Sigmoid colon (tissue), 7 donors: ENCODE measurements at places on chromosomes 2 and 18.
A peak's percentile ranks its signal among the peaks of the same experiment; 100 is the strongest.

DNA sequence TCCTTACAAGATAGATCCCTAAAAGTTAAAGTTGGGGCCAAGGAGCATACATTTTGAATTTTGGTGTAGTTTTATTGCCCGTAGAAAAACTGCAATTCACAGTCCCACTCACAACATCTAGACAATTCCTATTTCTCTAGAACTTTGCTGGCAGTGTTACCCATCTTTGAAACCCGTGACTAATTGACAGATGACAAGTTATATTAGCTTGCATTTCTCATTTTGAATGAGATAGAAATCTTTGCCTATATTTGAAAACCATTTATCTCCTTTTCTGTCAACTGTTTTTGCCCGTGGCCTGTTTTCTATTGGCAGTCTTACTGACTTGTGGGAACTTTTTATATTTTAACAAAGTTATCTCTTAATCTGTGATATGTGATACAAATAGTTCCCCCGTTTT, 50.0 kb downstream of the OXER1 start:
- no peak for DNase-seq

DNA sequence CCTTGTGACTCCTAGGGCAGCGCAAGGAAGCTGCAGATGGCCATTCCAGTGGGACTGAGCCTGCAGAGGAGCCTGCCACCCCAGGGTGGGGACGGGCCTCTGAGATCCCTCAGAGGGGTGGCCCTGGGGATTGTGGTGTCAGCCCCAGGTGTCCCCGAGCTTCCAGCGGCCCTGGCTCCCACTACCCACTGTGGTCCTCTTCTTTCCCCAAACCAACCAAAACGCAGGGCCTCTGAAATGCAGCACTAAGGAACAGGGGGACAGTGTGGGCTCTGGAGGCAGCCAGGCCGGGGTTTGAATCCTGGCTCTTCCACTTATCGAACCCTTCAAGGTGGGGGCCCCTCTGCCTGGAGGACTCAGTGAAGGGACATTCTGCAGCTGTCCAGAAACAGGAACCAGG, 32.7 kb downstream of the ATOH8 start:
- DNase-seq: peak; percentile 60

GRCh38 chr2:226411727-226412360, 387.8 kb downstream of the IRS1 start:
- DNase-seq: no peak

- DNase-seq: no peak
These were observed 487.4 kb downstream of the EIPR1 start for GRCh38 chr2:2890246-2890645.

GRCh38 chr2:82539280-82539621, 1919.8 kb downstream of the SUCLG1 start:
- no peak for DNase-seq

- no peak for DNase-seq
These were observed 3.1 kb downstream of the ARHGAP15 start for GRCh38 chr2:143132355-143132754.

- DNase-seq: no peak
These were observed 508.6 kb downstream of the PARD3B start for GRCh38 chr2:205053827-205054410.

- DNase-seq: no peak
These were observed 316.9 kb upstream of the ZEB2 start for GRCh38 chr2:144836635-144837350.

- no peak for DNase-seq
These were observed 97.5 kb upstream of the CD302 start for GRCh38 chr2:159895258-159896065.

DNA sequence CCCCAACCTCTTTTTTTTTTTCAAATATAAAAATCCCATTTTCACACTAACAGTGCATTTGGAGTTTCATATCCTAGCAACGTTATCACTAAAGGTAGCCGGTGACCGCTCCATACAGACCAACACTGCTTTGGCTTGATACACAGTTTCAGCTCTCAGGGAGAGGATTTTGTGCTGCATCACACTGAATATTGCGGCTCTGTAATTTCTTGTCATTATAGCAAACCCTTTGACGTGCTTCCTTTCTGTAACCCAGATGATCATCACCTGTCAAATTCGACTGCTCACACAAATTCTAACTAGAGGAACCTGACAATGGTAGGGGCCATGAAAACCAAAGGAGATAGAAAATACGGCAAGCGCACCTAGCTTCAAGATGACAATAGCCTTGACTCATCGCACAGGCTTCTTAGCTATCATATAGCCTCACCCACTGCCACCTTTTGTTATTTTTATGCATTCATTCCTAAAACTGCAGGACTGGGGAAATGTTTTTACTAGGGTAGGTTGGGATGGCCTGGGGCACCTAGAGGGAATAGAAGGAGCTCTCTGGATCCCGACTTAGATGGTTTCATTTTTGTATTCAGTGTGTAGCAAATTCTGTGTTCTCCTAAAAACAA, 582.9 kb upstream of the PIK3C3 start:
- no peak for DNase-seq

DNA sequence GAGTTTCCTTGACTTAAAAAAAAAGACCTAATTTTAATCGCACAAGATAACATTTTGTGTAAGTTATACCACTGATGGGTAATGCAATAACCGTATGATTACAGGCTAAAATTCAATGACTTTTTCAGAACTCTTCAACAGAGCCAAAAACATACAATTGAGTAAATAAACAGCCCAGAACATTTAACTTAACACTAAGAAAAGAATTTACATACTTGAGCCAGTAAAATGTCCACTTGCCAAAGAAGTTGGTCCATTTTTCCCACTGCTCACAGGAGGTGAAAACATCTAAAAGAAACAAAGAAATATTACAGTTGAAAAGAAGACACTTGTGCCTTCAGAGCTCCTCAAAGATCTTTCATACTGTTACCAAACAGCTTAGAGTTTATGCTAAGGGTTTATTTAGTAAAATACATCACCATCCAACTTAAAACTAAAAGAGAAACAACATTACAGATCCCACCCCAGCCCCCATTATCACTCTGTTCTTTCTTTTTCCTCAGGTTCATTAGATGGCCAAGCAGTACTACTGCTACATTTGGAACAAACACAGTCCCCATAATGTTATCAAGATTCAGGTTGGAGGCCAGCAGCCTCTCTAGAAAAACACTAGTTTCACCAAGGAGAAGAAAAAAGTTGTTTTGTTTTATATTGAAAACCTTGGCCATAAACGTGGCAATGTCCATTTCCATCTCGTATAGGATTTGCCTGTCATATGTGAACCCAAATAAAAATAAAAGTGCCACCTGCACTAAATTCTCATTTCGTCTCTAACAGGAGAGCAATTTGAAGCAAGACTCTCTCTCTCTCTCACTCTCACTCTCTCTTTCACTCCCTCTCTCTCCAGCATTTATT, 2.7 kb downstream of the TCF4 start:
- no peak for DNase-seq

DNA sequence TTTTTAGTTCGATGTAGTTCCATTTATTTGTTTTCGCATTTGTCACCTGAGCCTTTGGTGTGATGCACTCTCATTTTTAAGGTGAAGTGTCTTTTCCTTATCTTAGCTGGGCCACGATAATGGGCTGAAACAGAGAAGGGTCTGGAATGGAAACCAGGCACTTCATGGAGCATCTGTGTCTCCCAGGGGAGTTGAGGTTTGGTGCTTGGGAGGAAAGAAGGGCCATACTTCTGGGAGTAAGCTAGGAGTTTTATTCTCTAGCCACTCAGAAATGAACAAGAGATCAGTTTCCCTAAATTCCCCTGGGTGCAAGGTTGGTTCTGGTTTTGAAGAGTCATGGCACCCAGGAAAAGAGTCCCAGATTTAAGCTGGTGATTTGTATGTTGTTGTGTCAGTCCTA, 179.4 kb upstream of the CXCR4 start:
- no peak for DNase-seq

- DNase-seq: no peak
These were observed 373.4 kb downstream of the METTL4 start for GRCh38 chr18:2197946-2198345.

GRCh38 chr18:8828798-8829197, 123.4 kb downstream of the MTCL1 start:
- no peak for DNase-seq

DNA sequence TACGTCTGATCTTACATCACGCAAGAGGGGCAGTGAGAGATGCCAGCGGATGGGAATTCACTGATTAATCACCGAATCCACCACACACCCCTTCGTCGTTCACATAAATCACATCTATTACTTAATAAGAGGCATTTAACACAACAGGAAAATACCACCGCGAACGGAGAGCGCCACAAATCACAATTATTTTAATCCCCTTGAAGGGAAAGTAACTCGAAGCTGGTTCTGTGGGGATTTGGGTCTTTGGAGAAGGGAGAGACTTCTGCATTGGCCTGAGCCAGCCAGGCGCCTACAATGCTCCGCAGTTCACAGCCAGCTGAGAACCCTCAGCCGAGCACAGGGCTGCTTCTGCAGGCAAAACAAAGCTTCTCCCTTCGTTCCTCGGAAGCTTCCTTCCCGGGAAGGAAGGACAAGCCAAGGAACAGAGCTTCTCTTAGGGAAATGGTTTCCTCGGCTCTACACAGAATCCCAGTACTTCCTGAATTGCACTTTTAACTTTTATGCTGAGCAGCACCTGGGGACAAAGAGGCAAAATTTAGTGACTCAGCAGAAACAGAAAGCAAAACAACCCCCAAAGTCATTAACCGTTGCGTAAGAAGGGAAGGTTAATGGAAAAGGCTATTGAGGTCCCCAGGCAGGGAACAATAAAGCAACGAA, at the start of gene LRP1B:
Gene LRP1B, minus strand, starts transcription at position 7 of the 660 bp plus-strand sequence. CDS start 287 bp downstream, outside the sequence.
- peak; percentile 62 for DNase-seq

- DNase-seq: no peak
These were observed 1.2 kb upstream of the TANC1 start for GRCh38 chr2:158967114-158967730.

DNA sequence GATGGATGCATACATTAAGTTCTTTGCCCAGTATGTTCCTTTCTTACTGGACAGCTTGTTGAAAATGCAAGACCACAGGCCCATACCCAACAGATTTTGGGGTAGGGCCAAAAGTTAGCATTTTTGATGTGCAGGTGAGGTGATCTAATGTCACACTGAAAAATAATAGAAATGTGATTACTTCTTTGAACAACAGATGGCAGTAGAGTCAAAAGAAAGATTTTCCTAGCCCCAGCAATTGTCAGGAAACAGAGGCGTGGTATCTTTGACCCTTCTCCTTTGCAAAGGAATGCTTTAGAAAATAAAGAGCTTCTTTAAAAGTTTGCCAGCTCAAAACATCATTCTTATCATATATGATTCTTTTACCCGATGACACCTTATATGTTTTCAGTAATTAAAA, 343.6 kb upstream of the SYT4 start:
- no peak for DNase-seq

DNA sequence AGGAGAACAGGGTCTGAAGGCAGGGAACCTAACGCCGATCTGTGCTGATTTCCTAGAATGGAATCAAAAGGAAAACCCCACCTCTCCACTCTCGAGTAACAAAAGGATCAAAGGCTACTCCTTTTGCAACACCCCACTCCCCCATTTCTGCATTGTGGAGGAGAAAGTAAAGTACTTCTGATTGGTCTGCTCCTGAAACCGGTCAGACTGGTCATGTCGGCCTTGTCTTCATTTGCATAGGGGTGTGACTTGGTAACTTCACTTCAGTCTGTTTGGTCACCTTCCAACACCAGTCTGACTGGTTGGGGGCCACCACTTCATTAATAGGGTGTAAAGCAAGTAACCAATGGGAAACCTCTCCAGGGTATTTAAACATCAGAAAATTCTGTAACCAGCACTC, 771.9 kb downstream of the ERBB4 start:
- no peak for DNase-seq

GRCh38 chr2:99694331-99694730, 204.5 kb upstream of the REV1 start:
- DNase-seq: no peak

- no peak for DNase-seq
These were observed 7.1 kb downstream of the TMEM163 start for GRCh38 chr2:134711692-134712091.

DNA sequence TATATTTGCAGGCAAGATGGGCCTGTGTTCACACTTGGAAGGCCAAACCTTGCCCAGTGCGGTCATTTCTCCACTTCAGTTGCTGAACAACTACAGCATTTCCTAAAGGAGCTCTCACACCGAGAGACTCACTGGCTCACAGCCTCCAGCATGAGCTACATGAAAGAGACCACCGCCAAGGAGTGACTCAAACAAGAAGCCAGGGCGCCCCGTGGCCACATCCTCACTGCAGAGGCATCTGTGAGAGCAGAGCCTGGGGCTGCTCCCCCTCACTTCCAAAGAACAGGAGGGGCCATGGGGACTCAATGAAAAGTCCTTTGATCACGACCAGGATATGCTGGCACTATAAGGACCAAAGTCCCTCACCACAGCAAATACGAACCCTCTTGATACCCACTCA, 50.0 kb downstream of the TMEM163 start:
- DNase-seq: no peak

DNA sequence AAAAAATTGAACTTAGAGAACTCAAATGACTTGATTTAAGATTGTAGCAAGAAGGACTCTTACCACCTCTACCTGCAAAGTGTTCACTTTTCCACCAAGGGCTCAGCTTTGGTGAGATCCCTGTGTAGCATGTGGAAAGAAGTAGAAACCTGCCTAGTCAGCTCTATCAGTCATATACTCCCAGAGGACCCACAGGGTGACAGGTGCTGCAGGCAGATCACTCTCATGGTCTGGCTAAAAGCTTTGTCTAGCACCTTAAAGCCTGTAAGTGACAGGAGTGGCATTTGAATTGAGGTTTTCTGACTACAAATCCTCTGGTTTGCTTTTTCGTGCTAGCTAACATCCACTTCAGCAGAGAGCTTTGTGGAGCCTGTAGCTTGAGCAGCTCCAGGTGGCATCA, 18.7 kb upstream of the NEMP2 start:
- no peak for DNase-seq
